ENCODE measurements at places on chromosomes 11 and 22.

DNA sequence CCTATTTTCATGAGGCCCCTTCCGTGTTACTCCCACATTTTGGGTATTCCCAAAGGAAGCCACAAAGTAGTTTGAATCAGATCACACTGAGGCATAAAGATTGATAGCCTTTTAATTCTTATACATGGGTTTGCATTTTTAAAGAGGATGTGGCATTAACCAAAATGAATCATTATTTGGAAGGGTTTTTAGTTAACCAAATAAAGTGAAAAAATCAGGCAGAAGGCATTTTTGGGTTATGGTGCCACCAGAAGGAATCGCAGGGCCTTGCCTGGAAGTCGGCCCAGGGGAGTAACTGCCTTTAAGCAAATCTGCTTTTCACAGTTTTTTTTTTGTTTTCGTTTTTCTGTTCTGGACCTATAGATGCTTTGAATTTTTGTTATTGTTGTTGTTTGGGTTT lies 55.4 kb downstream of the HSD17B12 start:
- DNase-seq: no peak

GRCh38 chr22:50399751-50400331 lies 56.7 kb downstream of the PPP6R2 start:
- no peak for DNase-seq

- no peak for DNase-seq
These were observed 23.3 kb upstream of the ACR start for GRCh38 chr22:50714631-50715179.

- DNase-seq: no peak
These were observed 61.4 kb upstream of the ARFGAP3 start for GRCh38 chr22:42918500-42918899.

DNA sequence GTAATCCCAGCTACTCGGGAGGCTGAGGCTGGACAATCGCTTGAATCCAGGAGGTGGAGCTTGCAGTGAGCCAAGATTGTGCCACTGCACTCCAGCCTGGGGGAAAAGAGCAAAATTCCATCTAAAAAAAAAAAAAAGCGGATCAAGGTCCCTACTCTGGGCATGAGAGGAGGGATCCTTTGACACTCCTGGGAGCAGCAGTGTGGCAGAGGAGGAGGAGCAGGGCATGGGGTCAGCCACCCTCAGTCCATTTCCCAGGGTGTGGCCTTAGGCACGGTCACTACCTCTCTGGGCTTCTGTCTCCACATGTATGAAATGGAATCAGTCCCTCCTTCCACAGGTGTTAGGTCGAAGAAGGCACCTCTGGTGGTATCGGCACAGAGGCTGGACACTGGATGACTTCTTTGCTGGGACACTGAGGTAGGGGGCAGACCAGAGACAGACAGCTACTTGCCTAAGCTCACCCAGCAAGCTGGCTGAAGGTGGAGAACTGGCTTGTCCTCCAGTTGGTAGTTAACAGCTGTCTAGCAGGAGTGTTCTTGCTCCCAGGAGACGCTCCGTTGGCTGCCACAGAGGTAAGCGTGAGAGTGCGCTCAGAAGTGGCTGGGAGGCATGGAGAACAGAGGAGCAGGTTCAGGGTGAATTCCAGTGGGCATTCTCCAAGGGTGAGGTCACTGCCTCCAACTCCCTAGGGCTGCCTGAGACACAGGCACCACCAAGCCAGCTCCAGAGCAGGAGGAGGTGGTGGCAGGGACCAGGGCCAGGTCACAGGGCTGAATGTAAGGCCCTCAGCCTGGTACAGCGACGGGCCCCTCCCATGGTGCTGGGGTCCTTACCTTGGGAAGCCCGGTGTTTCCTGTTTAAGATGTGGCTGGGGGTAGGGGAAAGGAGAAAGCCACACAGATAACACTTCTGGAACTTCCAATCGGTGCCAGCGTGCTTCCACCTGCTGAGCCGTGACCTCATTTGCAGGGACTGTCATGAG lies 19.5 kb downstream of the TXN2 start:
- DNase-seq: no peak
